ENCODE measurements at places on chromosomes 4 and X. TPM values are rescaled to one million over a fixed set of nuclear protein-coding genes. Genes with fewer than 3 reads are reported as not detected.

DNA sequence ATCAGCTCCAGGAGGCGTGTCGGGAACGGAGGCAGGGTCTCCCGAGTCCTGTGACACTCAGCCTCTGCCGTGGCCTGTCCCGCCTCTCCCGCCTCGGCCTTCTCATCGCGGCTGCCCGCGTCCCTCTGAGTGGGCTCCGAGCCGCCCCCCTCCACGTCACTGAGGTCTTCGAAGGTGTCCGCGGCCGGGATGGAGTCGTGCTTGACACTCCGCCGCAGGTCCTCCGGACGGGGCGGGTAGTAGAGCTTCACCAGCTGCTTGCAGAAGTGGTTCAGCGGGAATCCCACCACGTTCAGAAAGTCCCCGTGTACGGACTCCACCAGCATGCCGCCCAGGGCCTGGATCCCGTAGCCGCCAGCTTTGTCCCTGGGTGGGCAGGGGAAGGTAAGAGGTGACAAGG lies 25.0 kb downstream of the ASMTL start:
- no peak for DNase-seq

POU3F4 gene
- polyA plus RNA-seq = not detected

GIMD1 gene
- not detected for polyA plus RNA-seq

DNA sequence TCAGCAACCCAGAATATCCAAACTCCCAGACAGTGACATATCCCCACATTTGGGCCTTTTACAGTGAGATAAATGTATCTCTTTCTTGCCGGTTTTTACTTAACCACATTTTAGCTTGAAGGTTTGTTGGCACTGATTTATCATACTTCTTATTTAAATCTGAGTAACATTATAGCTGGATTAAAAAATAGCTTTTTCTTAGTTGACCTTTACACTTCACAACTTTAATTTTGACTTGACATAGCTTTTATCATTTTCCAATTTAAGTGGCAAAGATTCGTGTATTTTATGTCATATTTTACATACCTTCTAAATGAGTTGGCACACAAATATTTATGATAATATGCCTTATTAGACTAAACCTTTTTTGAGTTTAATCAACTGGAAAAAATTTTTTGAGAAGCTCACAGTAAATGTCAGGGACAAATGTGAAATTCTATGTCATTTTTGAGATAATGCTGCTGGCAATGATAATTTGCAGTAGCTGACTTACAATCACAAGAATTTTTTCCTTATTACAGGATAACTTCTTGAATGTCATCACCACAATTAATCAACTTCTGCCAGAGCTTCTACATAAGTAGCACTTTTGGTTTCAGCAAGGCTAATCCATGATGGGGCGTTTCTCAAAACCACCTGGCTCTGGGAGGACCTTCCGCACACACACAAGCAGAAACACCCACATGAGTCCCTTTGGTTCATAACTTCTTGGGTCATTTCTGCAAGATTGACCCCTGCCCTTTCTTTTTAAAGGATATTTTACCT lies 80.3 kb downstream of the SYTL5 start:
- DNase-seq = no peak

- no peak for DNase-seq
These were observed 55.2 kb downstream of the GAB1 start for GRCh38 chr4:143391895-143392294.

- peak; percentile 64 for DNase-seq
These were observed 968 bp downstream of the GPRIN3 start for GRCh38 chr4:89306486-89307177.

AADAT gene
- not detected for polyA plus RNA-seq

PPP1R2C gene
- polyA plus RNA-seq = 4.2 TPM

FGF16 gene
- polyA plus RNA-seq = not detected

F9 gene
- not detected for polyA plus RNA-seq

SMIM10 gene
- polyA plus RNA-seq = not detected

VCX gene
- not detected for polyA plus RNA-seq

GRCh38 chr4:166802346-166802745 lies 431.9 kb downstream of the SPOCK3 start:
- DNase-seq = no peak
